ENCODE measurements at places on chromosomes 1 and 21.

GRCh38 chr1:85245891-85246290 lies 13.6 kb downstream of the C1orf52 start:
- DNase-seq: no peak

DNA sequence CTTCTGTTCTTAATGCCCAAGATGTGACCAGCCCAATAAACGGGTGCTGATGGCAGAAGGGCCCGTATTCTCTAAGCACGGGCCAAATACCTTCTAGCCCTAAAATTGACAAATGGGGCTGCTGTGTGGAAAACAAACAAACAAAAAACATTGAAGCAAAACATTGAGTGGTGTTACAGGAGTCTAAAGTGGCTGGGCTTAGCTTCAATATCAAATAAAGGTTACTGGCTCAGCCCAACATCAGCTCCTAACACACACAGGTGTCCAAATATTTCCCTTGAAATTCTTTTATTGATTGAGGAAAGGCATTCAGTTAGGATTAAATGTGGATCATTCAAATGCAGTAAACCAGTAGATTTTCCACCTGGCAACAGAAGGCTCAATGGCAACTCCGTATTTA lies 13.3 kb upstream of the TTF2 start:
- no peak for DNase-seq

DNA sequence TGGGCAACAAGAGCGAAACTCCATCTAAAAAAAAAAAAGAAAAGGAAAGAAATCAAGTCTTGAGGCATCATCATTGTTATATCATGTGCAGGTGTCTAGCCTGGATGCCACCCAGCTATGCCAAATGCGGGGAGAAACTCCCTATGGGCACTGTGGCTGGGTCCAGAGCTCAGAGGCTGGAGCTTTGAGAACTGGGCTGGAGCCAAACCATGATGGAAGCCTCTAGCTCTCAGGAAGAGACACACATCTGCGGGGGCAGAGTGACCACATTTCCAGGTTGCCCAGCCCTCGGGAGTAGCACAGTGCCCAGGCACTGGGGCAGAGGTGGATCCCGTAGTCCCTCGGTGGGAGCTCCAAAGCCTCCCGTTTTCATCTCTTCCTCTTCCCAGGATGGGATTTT lies 58.9 kb downstream of the COL18A1 start:
- peak; percentile 31 for DNase-seq

DNA sequence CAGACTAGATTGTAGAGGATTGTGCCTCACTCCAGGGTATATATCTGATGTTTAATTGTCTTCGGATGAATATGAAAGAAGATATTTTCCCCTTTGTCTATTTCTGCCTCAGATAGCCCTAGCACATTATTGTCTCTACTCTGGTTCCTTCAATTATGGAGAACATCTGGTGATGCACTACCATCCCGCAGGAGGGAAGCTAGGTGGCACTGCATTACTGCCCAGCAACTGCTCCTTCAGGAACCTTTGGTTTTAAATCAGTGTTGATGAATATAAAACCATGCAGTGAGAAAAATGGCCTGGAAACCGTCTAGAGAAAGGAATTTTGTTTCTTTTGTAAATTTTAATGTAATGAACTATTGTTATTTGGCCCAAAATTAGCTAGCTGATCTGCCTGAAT lies 68.5 kb downstream of the GPR88 start:
- DNase-seq: peak; percentile 47

- no peak for DNase-seq
Measured at GRCh38 chr1:200778766-200779165, 40.1 kb downstream of the CAMSAP2 start.

GRCh38 chr1:201759194-201759815 lies 69.7 kb upstream of the IPO9 start:
- DNase-seq: no peak

GRCh38 chr1:210938416-210938925 lies 195.5 kb downstream of the KCNH1 start:
- DNase-seq: no peak

DNA sequence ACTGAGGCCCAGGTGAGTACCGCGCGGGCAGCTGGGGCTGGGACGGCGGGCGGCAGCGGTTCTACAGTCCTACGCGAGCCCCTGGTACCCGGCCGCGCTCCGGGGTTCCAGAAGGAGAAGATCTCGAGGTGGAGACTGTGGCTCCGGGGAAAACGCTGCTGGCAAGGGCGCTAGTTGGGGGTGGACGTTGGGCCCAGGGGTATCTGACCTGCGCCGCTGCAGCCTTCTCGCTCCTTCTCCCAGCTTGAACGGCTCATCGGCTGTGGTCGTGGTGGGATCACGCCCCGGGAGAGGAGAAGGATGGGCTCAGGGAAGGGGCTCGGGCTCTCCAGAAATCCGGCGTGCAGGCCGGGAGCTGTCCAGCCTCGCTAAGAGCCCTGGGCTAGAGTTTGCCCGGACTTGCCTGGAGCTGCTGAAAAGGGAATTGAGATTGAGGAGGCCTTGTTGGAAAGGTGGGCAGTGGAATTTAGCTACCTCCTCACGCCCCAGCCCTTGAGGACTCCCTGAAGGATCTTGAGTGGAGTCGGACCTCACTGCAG lies 1.1 kb upstream of the POU3F1 start:
- no peak for DNase-seq

DNA sequence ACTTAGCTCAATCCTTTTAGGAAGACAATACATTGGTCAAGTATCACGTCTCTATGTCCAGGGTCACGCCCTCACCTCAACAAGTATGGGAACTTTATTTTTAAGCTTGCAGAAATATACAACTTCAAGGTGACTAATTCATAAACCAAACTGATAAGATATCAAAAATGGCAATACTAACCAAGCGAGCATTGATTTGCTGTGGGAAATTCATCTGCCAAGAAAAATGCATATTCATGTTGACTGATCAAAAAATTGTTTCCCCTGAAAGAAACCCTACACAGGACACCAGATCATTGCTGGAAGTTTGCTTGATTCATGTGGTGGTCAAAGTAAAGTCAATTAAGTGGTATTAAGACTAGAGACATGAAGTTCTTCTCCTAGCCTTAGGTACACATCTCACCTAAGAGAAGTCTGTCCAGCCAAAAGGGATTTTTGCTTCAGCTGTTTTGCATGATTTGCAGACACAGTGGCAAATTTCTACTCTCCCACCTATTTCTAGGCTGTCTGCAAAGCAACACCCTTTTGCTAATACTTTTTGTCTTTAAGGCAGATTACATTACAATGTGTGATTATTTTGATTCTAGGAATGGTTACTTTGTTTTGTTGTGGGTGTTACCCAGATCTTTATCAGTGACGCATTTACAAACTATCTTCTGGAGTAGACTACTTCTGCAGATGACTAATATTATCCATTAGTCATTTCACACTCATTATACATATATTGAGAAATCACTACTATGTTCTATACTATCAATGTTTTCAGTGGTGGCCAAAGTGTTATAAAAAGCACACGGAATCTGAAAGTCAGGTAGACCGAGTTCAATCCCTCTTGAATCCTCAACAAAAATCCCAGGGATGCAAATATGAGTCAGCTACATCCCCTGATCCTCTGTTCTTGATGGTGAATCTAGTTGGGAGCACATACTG lies 12.4 kb downstream of the SAMSN1 start:
- no peak for DNase-seq

DNA sequence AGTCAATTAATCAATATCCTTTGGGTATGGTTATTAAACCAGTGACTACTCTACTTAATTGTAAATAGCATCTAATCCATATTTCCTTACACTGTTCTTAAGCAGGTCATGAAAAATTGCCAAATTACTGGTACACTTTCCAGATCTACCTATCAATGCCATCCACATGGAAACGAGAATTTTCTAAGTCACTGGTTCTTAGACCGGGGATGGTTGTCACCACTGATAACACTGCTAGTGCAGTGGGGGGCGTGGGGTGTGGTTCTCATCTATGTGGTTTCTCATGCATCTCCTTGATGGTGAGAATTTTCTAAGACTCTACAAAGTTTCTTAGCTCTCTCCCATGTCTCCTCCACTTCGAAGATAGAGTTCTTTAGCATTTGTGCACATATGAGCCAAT lies 63.7 kb upstream of the COG2 start:
- no peak for DNase-seq

- DNase-seq: no peak
Measured at GRCh38 chr21:37447288-37447936, 80.8 kb downstream of the DYRK1A start.

GRCh38 chr1:183783767-183784637 lies 20.9 kb upstream of the RGL1 start:
- peak; percentile 69 for DNase-seq

GRCh38 chr1:84611796-84612195 lies 37.6 kb upstream of the CTBS start:
- no peak for DNase-seq

GRCh38 chr1:26109229-26110164 lies 2.1 kb upstream of the PDIK1L start:
- DNase-seq: no peak

GRCh38 chr1:163697137-163697536 lies 375.4 kb downstream of the NUF2 start:
- DNase-seq: no peak

Data from Right ventricle myocardium superior (tissue), 1 donor.